ENCODE measurements at places on chromosomes 2 and 18. TPM values are rescaled to one million over a fixed set of nuclear protein-coding genes. Genes with fewer than 3 reads are reported as not detected.

The REG3A gene
- 0.30 TPM for total RNA-seq

The TFPI gene
- total RNA-seq, result 9.3 TPM

The DUSP11 gene
- total RNA-seq, result 16.9 TPM

The PLEK gene
- total RNA-seq, result not detected

GRCh38 chr2:238158509-238159070, at the start of gene ERFE:
TSS of gene ERFE (plus strand) at chr2:238158970. CDS start at chr2:238159008, 38 bp downstream.
- peaks cover 68% of the 10 kb centered on the region for H3K27me3 ChIP-seq
- H3K36me3 ChIP-seq, result no peaks in the 10 kb centered on the region
- H3K4me1 ChIP-seq, result no peaks in the 10 kb centered on the region
- no peak within 1 kb of the TSS for H3K27ac ChIP-seq
